Stimulated activated CD4-positive, alpha-beta T cell treated with anti-CD3 and anti-CD28 coated beads, Interleukin-4, amount 100 ng/mL, for 4 hours (primary cell): ENCODE measurements at places on chromosomes 1 and 21.

DNA sequence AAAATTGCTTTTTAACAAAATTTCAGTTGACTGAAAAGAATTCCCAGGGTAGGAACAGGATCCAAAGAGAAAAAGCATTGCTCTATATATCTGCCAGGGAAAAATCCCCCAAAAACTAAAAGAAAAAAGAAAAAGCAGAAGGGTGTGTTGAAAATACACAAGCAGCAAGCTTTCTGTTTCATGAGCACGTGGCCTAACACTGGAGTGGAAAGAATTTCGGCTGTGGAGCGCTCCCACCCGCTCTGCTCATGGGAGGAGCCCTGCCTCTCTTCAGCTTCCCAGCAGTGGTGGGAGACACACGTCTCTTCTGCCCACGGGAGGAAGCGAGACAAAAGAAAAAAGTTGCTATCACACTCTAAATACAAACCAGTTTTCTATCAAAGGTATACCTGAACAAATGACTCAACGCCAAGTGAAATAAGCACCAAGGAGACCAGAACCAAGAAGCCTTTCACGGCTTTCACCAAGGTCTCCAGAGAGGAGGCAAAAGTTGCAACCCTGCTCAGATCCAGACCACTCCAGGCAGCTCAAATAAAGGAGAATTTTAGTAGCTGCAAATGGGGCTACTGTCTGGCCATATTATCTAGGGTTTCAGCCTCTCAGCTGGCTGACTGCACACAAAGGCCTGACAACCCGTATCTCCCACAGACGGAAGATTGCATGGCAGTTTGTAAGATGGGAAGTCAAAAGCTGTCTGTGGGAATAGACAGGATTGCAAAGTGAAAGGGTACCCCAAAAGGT lies 29.5 kb upstream of the ZNF496 start:
- DNase-seq: no peak

GRCh38 chr1:191536791-191537429 lies 621.4 kb upstream of the RGS18 start:
- DNase-seq: no peak

DNA sequence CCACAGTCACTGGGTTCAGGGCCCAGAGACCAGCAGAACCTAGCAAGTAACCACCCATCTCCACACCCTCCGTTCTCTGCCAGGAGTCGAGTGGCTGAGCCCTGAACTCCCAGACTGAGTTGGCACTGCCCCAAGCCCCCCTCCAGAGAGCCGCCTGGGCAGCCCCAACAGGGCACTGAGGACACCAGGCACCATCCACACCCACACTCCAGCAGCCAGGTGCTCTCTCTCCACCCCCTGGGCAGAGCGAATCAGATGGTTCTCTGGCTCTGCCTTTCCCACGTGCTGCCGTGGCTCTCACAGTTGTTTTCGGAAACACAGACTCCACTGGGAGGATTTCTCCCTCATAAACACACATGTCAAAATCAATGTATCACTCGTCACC lies 13.6 kb downstream of the WDR4 start:
- no peak for DNase-seq

GRCh38 chr1:44354268-44354839 lies 703 bp downstream of the ERI3 start:
- DNase-seq: no peak

DNA sequence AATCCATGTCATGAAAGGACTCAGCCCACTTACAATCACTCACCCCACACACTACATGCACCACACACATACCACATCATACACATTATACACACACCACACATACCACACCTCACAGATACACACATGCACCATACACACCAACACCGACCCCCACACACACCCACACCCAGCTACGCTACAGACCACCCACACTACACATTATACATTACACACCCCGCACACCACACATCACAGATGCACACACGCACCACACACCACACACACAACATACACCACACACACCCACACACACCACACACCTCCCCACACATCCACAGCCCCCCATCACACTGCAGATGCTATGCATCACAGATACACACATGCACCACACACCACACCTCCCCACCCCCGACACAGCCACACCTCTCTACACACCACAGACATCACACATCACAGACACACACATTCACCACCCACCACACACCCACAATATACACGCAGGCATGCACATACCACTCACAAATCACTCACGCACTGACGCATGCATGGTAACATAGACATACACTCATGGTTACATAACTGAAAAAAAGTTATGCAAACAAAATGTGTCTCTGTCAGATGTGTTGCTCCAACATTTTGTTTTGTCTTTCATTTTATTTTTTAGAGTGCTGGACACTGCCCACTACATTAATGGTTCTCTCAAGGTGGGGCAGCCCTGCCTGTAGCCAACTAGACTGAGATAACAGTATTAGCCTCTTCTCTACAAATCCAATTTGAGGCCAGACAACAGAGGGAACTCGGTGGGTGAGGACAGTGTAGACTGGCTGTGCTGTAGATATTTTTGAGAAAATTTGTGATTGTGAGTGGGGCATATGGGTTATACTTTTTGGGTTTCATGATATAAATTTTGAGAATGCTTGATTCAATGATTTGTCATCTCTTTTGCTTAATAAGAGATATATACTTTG lies 15.2 kb upstream of the PGBD2 start:
- DNase-seq: no peak

DNA sequence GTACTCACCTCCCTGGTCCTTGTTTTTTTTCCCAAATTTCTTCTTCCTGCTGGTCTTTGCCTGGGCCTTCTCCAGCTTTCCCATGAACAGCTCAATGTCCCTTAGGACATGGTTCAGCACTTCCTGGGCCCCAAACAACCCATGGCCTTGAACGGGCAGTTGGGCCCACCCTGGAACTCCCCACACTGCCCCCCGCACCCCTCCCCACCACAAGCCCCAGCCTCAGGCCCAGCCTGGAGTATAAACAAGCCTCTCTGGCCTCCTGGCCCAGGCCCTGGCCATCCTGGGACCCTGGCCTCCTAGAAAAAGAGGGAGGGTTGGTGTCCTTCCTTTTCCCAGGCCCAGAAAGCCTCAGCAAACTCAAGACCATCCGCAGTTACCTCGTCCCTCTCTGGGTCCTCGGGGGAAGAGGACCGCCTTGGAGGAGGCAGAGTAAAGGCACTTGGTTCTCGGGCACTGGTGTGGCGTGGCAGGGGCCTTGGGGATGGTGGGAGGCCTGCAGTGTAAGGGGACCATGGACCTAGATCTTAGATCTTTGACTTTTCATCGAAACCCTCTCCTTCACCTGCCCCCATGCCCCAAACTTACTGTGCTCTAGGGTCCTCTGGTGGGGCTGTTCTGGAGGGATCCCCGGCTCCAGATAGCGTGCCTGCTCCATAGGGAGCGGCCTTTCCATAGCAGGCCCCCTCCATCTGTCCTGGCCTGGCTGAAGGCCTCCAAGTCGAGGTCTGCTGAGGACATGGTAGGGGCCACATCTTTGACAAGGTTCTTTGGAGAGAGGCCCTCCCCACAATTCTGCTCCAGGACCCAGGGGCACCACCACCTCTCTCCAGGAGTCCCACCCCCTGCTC lies 5.6 kb downstream of the EPS8L3 start:
- DNase-seq: no peak

GRCh38 chr1:25245809-25246599 lies 1.2 kb downstream of the RSRP1 start:
- no peak for DNase-seq

GRCh38 chr1:93078638-93078985 lies 471 bp upstream of the MTF2 start:
- no peak for DNase-seq

DNA sequence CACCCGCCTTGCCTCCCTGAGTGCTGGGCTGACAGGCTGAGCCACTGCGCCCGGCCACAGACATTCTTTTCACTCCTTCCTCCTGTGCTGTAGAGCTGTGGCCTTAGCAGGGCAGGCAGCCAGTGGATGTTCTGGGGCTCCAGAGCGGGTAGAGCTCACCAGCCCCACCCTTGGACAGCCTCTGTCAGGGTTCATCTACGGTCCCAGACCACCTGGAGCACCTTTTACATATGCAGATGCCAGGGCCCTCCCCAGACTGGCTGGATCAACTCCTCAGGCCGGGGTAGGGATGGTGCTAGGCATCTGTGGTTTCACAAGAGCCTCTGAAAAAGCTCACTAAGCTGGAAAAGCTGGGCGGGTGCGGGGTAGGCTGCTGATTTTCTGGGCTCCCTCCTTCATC lies 4.6 kb downstream of the ATP13A2 start:
- DNase-seq: no peak

- DNase-seq: no peak
Observed at GRCh38 chr1:216073793-216074595, 349.3 kb downstream of the USH2A start.

DNA sequence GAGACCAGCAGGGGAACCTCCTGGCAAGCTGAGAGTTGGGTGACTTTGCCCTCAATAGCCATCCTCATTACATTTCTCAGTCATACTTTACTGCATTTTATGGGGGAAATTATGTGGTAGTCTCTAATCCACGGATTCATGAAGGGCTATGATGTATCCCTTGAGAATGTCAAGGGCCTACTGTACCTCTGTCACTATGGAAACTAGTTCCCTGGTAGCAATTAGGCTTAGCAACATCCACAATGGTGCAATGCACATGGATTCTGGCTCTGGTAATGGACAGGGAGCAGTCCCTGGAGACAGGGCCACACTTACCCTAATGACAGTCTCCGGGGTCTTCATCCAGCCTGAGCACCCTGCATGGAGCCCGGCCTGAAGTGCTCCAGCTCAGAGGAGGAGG lies 26.5 kb downstream of the LRRN2 start:
- no peak for DNase-seq

- no peak for DNase-seq
Observed at GRCh38 chr1:152143150-152143887, 15.7 kb downstream of the RPTN start.

- no peak for DNase-seq
Observed at GRCh38 chr1:47918257-47918867, 78.8 kb downstream of the TRABD2B start.

GRCh38 chr1:65476327-65476726 lies 55.9 kb downstream of the LEPR start:
- no peak for DNase-seq

- no peak for DNase-seq
Observed at GRCh38 chr21:32256873-32257620, 21.8 kb downstream of the MIS18A start.

DNA sequence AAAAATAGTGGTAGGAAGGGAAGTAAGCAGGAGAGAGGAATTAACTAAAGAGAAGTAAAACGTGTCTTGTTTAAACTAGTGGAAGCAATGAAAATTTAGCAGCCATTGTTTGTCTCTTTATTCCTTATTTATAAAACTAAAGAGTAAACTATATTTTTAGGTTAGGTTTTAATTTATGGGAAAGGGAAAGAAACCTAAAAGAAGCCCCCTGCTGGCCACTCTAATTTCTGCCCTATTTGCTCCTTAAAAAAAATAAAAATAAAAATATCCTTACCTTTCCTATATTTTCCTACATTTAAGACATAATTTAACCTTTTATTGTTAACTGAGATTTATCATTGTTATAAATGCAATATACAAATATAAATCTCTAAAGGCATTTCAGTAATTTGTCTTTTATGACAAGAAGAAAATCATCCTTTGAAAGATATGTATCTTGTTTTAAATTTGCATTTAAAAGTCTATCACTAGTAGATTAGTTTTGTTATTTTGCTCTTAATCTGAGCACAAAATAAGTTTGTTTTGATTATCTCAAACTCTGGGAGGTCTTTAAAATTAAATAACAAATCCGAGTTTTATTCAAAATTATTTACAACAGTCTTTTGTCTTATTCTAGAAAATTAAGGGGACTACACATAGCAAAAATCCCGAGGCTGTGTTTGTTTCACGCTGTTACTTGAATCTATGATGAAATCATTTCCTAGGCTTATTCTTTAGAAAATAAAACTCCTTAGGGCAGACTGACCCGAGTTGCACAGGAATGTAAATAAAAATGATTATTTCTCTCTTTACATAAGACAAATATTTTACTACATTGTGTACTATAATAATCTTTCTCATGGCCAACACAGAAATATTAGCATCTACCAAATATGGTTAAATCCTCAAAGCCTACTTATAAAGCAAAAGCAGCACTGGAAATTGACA lies 201.7 kb downstream of the NRIP1 start:
- peak; percentile 19 for DNase-seq

DNA sequence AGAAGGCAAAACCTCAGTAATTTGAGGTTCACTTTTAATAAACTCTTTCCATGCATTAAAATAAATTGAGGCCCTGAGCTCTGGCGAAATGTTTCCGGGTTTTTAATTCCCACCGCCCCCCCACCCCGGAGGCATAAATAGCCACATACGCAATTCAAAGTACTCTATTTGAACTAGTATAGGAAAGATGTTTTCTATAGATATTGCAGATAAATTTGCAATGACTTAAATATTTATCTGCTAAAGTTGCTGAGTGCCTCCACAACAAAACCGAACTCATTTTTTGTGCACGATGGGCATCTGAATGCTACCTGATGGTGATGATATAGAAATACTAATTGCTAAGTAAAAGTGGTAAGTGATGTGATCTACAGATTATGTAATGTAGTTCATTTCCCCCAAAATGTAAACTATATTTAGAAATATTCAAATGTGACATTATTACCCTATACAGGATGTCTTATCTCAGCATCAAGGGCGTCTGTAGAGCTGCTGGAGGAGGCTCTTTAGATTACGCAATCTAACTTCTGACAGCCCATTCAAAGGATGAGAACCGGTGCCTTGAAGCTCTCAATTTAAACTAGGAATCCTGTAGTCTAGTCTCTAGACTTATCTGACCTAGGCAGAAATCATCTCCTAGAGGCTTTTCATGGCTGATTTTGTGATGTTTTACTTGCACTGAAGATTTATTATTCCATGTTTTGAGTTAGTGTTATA lies 8.5 kb downstream of the IRF2BP2 start:
- no peak for DNase-seq

GRCh38 chr1:162391790-162392563 lies 10.4 kb downstream of the C1orf226 start:
- no peak for DNase-seq

- DNase-seq: no peak
Observed at GRCh38 chr1:67710417-67710816, 25.4 kb downstream of the GADD45A start.

GRCh38 chr1:44842862-44843655 lies at the start of gene PTCH2:
Gene PTCH2, minus strand, starts transcription at chr1:44843253. Its CDS starts 321 bp downstream, at chr1:44842932.
- no peak for DNase-seq

DNA sequence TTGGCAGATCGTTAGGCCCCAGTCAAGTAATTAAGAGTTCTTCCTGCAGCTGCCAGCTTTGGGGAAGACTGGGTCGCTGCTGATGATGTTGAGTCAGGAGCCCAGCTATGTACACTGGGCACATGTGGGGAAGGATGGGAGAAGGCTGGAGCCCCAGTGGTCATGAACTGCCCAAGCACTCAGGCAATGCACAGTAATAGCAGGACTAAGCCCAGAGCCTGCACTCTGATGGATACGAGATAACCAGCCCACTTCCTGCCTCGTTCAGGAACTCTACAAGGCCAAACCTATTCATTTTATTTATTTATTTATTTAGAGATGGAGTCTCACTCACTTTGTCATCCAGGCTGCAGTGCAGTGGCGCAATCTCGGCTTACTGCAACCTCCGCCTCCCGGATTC lies 81.1 kb upstream of the BTG3 start:
- no peak for DNase-seq

GRCh38 chr1:180800945-180801344 lies 111.8 kb upstream of the KIAA1614 start:
- no peak for DNase-seq
